Tongue (tissue), 3 donors: ENCODE measurements at places on chromosomes 6 and 20.
A peak's percentile ranks its signal among the peaks of the same experiment; 100 is the strongest.

DNA sequence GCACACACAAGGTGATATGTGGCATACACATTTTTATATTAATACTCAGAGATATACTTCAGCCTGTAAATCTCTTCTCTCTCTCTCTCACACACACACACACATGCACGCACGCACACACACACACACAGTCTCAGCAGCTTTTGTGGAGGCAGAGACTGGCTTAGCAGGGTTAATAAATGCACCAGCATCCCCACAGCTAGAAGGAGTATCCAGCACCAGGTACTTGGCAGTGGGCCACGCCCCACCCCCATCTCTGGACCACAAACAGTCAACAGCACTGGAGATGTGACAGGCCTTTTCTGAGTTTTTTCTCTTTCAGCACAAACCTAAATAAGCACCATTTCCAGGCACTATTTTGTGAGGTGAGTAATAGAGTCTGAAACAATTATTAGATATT is 47.3 kb upstream of the LRFN2 start:
- DNase-seq = no peak

- no peak for DNase-seq
Measured at GRCh38 chr6:42419490-42420280, 32.0 kb downstream of the TRERF1 start.

DNA sequence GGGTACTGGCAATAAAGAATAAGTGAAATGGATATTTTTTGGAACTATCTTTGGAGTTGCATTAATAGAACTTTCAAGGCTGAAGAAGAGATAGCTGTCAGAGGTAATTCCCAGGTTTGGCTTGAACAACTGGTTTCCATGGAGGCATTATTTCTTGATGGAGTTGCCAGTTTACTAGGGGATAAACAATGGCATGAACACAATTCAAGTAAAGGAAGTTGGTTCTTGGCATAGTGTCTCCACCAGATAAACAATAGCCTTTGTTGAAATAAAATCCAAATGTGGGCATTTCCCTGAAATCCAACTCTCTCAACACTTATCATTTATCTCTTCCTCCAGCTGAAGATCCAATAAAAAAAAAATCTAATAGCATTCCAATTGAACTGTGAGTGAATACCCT is 454.9 kb downstream of the C6orf118 start:
- no peak for DNase-seq

- DNase-seq = no peak
Measured at GRCh38 chr6:116055513-116055912, 5.2 kb downstream of the FRK start.

DNA sequence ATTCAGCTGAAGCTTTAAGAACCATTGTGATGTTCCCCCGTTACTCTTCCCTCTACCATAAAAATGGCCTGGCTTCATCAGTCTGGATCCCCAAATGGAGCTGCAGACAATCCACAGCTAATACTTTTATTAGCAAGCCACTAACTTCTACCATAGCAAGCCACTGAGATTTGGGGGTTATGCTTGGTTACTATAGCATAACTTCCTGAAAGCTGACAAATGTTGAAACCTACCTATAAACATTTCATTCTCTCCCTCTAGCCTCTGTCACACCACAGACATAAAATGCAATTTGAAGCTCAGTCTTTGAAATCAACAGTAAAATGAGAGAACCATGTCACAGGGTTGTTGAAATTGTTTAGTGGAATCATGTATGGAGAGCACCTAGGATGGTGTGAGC is 3.0 kb upstream of the HTR1E start:
- no peak for DNase-seq

- peak; percentile 58 for DNase-seq
Measured at GRCh38 chr20:41072190-41072863, 43.7 kb downstream of the TOP1 start.

DNA sequence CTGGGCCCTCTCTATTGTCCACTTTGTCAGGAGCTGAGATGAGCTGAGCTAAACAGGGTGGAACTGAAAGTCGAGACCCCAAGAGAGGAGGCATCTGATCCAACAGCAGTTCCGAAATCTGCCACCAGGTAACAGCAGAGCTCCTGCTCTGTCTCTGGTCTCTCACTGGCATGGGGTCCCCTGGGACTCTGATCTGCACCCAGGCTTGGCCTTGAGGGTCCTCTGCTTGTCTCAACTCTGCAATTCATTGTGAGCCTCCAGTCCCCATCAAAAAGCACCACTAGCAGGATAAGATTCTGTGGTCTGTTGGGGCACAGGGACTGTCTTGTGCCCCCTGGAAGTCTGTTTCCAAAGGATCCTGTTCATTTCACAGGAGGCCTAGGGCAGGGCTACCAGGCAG is 62.5 kb upstream of the TOP1 start:
- DNase-seq = no peak

- DNase-seq = peak; percentile 61
Measured at GRCh38 chr6:72580281-72580940, 41.5 kb upstream of the KCNQ5 start.

DNA sequence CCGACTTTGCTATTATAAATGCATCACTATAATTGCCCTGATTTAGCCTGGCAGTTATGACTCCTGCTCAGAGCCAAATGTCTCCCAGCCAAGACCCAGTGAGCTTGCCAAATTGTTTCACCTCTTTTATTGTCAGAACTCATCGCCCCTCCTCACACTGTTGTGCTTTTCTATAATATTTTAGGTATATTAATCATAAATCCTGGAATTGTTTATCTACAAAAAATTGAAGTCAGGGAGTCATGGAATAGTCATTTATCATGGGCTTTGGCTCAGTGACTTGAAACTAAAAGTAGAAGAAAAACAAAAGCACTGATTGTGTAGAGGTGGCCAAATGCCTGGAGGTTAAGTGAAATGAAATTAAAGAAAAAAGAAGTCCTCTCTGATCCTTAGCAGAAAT is 85.6 kb downstream of the PFDN4 start:
- peak; percentile 25 for DNase-seq

DNA sequence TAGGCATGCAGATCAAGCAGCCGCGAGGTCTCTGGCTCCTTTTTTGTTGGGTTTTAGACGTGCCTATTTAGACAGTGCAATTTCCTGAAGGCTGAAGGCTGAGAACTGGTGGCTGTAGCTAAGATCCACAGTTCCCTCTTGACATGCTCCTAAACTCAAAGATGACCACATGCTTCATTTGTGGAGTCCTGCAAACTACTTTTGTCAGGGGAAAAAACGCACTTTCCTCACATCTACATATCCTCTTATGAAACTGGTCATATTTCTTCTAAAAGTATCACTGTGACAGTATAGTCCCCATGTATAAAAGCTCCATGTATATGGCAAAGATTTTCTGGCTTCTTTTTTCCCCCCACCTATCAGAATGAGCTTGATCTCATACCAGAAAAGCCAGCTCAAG is 30.7 kb downstream of the LYRM4 start:
- no peak for DNase-seq
